ENCODE measurements at places on chromosomes 3 and 15.

DNA sequence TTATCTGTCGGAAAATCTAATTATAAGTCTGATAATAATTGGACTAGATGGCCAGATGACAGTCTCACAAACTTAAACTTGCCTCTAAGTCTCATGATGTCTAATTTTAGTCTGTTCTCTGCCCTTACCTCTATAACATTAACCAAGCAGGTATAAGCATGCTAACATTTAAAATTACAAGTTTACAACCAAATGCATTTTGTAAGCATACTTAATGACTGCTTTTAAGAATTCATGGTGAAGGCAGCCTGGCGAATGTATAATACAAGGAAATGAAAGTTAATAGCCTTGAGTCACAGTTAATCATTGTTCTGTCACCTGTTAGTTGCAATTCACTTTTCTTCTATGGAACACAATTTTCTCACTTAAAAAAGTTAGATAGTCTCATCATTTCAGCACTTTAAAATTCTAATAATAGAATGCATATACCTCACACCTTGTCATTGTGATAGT, 16.5 kb downstream of the BCHE start:
- DNase-seq, result no peak

- DNase-seq, result no peak
Measured at GRCh38 chr3:81909796-81910195, 148.4 kb upstream of the GBE1 start.

- DNase-seq, result peak; percentile 66
Measured at GRCh38 chr15:60584355-60584998, 105.5 kb upstream of the ICE2 start.

- DNase-seq, result no peak
Measured at GRCh38 chr3:173650596-173650995, 253.1 kb downstream of the NLGN1 start.

- DNase-seq, result no peak
Measured at GRCh38 chr15:27111323-27111722, 140.3 kb downstream of the GABRG3 start.

- DNase-seq, result no peak
Measured at GRCh38 chr3:65177960-65178376, 490.2 kb upstream of the ADAMTS9 start.

DNA sequence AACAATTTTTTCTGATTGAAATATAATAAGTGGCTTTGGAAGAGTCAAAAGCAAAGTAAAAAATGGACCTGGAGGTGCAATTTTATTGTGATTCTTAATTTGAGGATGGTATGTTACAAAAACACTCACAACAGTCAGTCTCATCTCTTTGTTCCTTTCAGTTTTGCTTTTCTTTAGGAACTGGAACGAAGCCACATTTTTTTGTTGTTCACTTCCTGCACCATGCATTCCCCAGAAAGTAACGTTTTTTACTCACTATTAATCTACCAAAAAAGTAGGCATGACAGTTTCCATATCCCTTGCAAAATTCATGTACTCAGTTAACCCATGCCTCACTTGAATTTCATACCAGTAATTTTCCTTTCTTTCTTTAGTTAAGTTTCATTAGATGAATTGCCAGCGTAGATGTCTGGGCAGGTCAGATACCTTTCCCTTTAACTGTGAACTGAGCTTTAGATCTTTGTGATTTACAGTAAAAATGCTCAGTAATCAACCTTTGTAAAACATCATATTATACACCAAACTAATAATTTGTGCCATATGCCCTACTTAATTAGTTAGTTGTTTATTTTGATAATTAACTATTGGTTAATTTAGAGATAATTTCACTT, 384.3 kb downstream of the ROBO1 start:
- no peak for DNase-seq

- DNase-seq, result no peak
Measured at GRCh38 chr3:164608554-164609276, 469.6 kb downstream of the SI start.

DNA sequence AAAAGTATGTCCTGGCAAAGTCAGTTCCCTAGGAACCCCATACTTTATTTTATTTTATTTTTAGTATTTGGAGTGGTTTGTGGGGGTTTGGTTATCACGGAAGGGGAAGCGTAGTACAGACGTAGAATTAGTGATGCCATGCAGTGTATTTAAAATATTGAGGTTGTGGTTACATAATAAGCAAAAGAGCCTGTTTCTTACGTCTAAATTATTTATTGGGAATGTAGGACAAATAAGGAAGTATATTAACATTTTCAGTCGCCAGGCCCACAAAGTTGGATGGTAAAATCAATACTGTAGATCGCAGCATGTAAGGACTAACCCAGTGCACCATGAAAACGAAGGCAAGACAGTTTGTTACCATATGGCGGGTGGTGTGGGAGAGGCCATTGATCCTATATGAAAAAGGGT, 558 bp downstream of the DTWD1 start:
- no peak for DNase-seq
